ENCODE measurements at places on chromosomes 1 and 21.

- no peak for DNase-seq
Observed at GRCh38 chr1:37605061-37605650, 9.4 kb upstream of the GNL2 start.

DNA sequence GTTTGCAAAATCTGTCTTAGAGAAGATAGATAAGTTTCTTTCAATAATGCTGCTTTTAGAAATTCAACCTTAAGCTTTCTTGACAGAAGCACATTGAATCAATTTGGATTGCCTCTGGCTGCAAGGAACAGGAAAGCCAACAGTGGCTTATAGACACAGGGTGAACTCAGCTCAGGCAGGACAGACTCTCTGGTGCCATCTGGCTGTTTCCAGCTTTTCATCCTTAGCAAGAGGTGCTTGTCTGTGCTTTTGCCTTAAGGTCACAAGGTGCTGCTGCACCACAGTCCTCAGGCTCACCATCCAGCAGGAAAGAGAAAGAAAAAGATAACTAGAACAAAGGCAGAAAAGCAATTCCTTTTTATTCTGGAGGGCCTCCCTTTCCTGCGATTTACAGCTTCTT is 93.7 kb upstream of the ETS2 start:
- peak; percentile 76 for DNase-seq

- DNase-seq, result no peak
Observed at GRCh38 chr1:186799689-186800054, 29.1 kb upstream of the PLA2G4A start.

DNA sequence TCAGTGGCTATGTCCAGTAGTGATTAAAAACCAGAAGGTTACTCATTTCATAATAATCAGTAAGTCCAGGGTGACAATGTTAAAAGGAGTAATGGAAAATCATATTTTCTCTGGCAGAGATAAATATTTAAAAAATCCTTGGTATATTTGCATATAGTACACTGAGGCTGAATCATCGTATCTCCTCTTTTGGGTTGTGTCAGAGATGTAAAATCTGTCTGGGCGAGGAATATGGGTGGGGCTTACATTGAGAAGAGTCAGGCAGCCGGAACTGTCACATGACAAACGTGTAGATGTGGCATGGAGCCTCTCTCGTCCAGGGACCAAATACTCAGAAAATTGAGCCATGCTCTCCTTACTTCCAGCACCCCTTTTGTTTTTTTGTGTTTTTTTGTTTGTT is 120.9 kb downstream of the FMN2 start:
- DNase-seq, result no peak

GRCh38 chr1:12472798-12473551 is 145.0 kb downstream of the DHRS3 start:
- DNase-seq, result no peak

DNA sequence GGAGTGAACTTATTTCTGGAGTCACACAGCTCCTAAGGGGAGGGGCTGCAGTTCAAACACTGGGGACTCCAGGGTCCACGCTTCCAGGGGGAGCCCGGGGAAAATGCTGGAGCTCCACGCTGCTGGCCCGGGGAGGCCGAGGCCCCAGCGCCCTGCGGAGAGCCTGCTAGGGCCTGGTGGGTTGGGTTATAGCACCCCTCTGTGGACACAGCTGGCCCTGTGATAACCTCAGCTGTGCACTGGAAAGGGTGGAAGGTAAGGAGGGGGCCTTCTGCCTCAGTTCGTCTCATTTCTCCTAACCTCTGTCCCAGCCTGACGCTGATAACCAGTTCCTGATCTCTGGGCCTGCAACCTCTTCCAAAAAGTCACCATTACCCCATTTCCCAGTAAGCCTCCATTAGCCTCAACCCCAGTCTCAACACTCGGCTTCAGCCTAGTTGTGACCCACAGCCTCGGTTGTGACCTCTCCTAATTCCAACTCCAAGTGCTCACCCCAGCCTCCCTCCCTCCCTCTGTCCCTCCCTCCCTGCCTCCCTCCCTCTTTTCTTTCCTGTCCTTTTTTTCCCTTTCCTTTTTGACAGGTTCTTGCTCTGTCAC is 7.1 kb downstream of the NBL1 start:
- no peak for DNase-seq

GRCh38 chr1:116545359-116545705 is 25.5 kb downstream of the CD58 start:
- DNase-seq, result no peak

GRCh38 chr1:160308451-160309184 is 23.7 kb upstream of the PEX19 start:
- DNase-seq, result no peak

DNA sequence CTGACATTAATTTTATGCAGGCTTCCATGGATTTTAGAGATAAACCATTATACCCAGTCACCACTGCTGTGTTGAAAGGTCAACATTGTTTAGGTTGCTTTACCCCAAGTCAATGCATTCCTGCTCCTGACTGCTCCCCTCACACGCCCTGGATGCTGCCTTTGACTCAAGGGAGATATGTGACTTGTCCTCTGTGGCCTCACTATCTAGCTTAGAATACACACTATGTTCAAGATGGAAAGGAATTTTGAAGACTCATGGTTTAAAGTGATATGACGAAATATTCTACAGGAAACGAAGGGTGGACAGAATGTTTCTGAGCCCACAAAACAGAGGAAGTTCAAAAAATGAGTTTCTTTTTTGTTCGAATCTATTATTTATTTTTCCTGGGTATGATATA is 170.4 kb upstream of the NR5A2 start:
- no peak for DNase-seq

GRCh38 chr1:204947338-204947737 is 76.7 kb downstream of the NFASC start:
- no peak for DNase-seq

GRCh38 chr1:44290250-44291094 is 64.6 kb downstream of the ERI3 start:
- no peak for DNase-seq

DNA sequence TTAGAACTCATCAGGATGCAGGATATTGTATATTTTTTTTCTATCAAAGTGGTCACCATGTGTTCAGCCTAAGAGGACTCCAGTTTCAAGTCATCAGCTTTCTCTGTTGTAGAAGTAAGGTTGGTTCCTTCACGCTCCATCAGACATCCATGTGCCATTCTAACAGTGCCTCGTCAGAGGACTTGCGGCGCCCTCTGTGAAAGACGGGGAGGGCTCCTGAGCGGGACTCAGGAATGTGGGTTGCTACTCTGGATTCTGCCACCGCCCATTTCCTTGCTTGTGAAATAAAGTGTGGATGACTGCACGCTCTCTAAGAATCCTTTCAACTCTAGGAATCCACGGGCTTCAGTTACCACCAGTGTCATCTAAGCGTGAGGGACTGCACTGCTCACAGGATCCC is 593.5 kb downstream of the KIF26B start:
- no peak for DNase-seq

DNA sequence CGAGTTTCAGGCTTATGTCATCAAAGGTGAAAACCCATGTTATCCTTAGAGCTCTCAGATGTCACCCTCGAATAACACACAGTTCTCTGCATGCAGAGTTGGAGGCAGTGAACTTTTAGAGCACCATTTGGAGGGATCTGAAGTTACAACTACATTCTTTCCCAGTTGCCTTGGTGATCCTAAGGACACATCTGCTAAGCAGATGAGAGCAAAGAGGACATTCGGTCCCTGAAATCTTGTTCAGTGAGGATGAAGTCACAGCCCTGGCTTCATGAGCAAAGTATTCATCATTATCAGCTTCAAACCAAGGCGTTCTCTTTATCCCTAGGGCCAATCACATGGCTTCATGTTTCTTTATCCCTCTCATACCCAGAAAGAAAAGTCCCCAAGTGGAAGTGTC is 23.1 kb upstream of the MCOLN2 start:
- no peak for DNase-seq

DNA sequence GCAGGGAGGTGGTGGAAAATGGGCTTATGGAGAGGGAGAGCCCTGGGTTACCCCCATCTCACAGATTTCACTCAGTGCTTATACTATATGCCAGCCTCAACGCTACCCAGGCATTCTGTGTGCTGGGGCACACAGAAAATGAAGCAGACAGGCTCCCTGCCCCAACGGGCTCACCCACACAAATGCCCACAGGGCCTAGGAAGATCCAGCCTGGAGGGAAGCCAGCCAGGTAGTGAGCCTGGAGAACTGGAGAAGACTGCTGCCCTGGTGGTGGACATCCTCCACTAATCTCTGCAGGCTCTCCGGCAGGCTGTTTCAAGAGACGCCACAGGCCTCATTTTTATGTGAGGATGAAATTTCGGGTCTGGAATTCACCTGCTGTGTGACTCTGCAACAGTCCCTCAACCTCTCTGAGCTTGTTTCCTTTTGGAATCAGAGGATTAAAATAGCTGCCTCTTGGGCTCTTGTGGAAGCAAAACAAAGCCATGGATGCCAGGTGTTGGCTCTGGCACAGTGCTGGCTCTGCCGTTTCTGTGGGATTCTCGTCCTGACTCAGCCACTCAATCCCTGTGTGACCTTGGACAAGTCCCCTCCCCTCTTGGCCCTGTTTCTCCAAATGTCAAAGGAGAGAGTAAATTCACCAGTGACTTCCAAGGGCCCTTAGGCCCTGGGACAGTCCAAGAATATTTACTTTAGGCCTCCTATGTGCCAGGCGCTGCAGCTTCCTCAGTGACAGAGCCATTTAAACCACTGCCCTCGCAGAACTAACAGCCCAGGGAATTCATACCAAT is 3.6 kb downstream of the PAQR7 start:
- DNase-seq, result no peak

All from NCI-H2081 (cell line).